Upper lobe of left lung (tissue), 6 donors: ENCODE measurements at places on chromosomes 5 and 9.

- DNase-seq = no peak
Observed at GRCh38 chr5:37477426-37477825, 98.3 kb downstream of the WDR70 start.

GRCh38 chr5:159091065-159091464 lies 8.7 kb downstream of the EBF1 start:
- no peak for DNase-seq

- no peak for DNase-seq
Observed at GRCh38 chr5:156411-157072, 34.8 kb upstream of the LRRC14B start.

DNA sequence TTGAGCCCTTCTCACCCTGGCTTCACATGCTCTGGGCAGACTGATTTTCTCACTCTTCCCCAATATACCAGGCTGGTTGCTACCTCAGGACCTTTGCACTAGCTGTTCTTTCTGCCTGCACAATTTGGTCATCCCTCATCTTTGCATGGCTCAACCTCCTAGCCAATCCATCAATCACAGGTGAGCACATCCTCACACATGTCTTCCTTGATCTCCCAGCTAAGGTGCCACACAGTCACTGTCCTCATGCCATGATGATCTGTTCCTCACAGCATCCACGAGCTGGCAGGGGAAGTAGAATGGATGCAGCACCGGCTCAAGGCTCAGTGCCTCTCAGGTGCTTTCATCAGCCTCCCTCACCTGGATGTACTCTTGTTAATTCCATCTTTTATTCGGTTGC lies 30.6 kb upstream of the S1PR3 start:
- no peak for DNase-seq

DNA sequence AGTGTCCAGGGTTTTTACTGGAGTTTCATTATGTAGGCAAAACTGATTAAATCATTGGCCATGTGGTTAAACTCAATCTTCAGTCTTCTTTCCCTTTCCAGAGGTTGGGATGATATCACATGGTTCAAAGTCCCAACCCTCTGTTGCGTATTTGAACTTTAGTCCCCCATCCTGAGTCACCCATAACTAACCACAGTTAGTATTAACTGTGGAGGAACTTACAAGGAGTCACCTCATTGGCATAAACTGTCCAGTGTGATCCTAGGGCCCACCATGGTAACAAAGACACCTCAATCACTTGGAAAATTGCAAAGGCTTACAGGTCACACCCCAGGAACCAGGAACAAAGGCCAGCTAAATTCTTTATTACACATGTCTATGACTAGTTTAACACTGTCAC lies 188.5 kb downstream of the COX7C start:
- no peak for DNase-seq
